Activated CD4-positive, CD25-positive, alpha-beta regulatory T cell treated with anti-CD3 and anti-CD28 coated beads, Interleukin-2, amount 50 U/mL, for 24 hours (primary cell): ENCODE measurements at places on chromosomes 2 and 18.
A peak's percentile ranks its signal among the peaks of the same experiment; 100 is the strongest.

GRCh38 chr2:170264522-170264860, 86.5 kb downstream of the MYO3B start:
- no peak for ATAC-seq

GRCh38 chr2:176079831-176080539, 3.8 kb downstream of the EVX2 start:
- ATAC-seq, result no peak

DNA sequence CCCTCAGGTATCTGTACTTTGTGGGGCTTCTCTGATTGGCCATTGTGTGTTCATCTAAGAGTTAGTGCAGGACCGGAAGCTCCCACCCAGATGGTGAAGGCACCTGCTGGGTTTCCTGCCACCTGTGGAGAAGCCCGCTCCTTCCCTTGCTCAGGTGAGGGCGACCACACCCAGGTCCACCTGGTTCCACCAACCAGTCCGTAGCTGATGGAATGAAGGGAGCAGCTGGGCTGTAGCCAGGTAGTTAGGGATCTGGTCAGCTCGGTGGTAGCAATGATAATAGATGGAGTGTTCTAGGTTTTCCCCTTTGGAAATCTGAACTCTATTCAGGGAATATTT, 16.0 kb downstream of the SH3BP4 start:
- no peak for ATAC-seq

DNA sequence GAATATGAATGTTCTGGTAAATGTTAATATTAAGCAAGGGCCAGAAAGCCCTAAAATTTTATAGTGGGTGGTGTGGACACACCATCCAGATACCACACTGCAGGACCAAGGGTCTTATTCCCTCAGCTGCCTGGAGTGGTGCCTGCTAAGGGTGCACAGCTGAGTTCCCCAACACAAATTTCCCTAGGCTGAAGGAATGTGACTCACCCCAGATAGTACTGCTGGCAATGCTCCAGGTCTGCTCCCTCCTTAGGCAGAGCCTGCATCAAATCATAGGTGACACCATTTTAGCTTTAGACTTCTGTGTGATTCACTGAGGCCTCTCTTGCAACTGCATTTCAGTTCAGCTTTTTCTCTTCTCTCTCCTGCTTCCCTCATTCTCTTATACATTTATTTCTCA, 321.1 kb downstream of the SATB2 start:
- no peak for ATAC-seq

DNA sequence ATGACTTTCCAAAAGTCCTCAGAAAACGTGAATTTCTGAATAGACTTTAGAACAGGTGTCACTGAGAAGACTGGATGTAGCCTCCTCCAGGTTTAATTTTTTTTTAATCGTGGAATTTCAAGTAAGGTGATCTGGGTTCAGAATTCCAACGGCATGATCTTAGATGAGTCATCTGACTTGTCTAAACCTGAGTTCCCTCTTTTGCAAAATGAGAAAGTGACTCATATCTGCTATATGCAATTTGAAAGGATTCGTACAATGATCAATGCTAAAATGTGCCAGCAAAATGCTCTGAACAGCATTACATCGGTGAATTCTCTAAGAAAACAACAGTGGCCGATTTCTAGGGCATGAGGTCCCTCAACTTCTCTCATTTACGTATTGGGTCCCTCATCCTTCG, 69.1 kb upstream of the ZNF516 start:
- ATAC-seq, result no peak

DNA sequence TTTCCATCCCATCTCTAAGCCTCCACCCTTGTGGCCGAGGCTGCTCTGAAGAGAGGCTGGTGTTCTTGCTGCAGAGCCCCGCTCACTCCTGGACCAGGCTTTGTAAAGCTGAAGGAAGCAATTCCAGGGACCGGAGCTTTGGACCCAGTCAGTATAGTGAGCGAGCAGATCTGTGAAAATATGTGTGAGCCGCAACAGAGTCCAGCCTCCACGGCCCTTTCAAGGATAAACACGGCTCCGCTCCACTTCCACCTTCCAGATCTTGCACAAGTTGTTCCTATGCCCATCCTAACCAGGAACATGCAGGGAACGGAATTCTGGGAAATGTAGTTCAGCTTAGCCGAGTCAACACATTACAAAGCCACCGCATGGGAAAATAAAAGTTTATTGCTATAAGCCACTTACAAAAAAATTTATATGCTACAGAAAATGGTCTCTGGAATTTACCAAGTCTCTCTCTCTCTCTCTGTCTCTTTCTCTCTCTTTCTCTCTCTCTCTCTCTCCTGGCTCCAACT, 151.7 kb upstream of the ZNF521 start:
- no peak for ATAC-seq

DNA sequence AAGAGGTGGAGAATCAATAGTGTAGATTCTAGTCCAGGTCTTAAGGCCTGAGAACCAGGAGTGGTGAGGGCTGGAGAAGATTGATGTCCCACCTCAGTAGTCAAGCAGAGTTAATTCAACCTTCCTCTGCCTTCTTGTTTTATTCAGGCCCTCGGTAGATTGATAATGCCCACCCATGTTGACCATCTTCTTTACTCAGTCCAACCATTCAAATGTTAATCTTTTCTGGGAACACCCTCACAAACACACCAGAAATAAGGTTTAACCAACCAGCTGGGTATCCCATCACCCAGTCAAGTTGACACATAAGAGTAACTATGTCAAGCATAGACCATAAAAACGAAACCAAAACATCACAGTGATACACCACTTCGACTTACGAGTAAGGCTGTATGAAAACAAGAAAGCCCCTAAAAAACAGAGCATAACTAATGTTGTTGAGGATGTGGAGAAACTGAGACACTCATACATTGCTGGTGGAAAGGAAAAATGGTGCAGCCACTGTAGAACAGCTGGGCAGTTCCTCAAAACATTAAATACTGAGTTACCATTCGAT, 57.5 kb downstream of the SLC35F5 start:
- ATAC-seq, result peak; percentile 73
